ENCODE measurements at places on chromosomes 12 and 14.

GRCh38 chr14:56334458-56334857, 216.2 kb downstream of the PELI2 start:
- no peak for DNase-seq

GRCh38 chr12:50052964-50053363, 4.4 kb upstream of the ASIC1 start:
- no peak for DNase-seq

DNA sequence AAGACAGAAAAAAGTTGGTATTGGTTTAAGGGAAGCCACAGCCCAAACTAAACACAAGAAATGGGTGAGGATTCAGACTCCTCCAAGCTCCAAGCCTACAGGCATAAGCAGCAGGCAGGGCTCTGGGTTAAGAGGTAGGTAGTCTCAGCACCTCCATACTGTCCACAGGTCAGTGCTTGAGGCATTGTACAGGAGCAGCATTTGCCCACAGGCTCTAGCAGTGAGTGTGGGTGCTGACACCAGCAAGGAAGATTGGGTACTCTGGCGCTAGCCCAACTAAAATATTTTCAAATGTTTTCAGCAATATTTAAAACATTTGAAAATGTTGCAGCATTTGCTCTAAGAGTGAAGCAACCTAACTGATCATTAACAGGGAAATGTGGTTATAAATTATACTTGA, 33.1 kb downstream of the FERMT2 start:
- no peak for DNase-seq

DNA sequence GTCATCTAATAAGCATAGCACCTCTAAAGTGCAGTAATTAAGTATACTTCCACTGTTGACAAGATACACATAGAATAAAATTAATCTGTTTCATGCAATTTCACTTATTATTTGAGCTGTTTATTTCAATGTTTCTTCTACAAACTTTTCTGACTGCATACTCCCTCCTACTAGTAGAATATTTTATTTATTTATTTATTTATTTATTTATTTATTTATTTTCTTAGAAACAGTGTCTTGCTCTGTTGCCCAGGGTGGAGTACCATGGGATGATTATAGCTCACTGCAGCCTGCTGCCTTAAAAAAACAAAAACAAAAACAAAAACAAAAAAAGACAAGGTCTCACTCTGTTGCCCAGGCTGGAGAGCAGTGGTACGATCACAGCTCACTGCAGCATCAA, 68.4 kb upstream of the KITLG start:
- DNase-seq, result no peak

DNA sequence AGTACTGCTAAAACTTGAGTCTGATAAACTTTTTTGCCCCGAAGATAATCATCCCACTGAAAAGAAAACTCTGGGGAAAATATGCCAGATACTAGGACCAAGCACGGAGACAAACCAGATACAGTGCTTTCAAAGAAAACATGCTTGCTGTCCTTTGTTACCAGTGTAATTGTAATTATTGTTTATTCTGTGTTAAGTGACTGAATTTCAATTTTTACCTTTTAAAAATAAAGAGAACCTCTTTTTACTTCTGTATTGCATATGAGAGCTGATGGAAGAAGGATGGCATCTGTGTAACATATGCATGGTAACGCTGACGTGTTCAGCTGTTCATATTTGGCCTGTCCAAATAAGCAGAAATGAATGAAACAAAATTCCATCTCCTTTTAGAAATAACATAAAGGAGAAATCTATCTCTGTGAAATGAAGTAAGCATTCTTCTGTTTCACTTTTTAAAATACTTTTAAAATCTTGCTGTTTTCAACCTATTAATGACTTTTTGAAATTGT, 22.5 kb downstream of the SLC35E3 start:
- DNase-seq, result no peak

- DNase-seq, result no peak
These were observed 582.3 kb downstream of the KCNH5 start for GRCh38 chr14:62462988-62463387.

DNA sequence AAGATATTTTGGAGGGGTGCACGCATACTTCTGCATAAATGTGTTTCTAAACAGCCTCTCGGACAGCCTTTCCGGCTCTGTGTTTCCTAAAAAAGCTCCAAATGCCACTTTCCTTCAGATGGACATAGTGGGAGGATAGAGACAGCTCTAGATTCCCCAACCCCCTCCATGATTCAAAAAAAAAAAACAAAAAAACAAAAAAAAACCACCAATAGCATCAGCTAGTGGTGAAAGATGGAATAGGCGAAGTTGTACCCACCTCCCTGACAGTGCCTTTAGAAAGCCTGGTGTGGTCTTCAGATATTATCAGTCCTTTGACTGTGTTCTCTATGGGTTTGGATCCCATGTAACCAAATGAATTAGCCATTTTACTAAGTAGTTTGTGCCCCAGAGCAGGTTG, 94.1 kb downstream of the PHETA1 start:
- no peak for DNase-seq

GRCh38 chr12:68479896-68480291, 130.8 kb upstream of the RAP1B start:
- DNase-seq, result no peak

- DNase-seq, result no peak
These were observed 290.2 kb downstream of the PRKD1 start for GRCh38 chr14:29637411-29637810.

GRCh38 chr12:132765361-132765760, 3.7 kb upstream of the ANKLE2 start:
- DNase-seq, result no peak

GRCh38 chr14:34713681-34714319, 593 bp downstream of the CFL2 start:
- DNase-seq, result no peak

DNA sequence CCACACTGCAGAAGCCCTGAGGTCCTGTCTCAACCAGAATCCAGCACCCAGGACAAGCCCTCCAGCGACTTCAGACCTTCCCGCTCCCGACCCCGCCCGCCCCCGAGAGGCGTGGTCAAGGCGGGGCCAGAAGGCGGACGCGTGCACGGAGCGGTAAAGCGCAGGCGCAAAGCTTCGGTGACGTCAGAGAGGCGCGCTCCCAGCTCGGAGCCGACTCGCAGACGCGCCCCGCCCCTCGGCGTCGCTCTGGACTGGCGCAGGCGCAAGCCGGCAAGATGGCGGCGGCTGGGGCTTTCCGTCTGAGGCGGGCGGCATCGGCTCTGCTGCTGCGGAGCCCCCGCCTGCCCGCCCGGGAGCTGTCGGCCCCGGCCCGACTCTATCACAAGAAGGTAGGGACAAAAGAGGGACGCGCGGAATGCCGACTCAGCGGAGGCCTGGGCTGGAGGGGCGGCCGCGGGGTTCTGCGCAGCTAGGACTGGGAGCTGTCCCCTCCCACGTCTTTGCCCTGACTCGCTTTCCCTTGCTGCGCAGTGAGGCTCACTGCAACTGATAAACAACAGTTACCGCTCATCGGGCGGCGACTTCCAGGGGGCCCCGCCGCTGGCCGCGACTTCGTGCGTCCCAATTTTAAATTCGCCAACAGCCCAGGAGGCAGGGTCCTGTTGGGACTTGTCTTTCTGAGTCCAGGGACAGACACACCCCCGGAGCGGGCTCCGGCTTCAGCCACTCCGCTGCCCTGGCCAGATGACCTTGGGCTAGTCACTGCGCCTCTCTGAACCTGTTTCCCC, at the start of gene ISCU:
ISCU (plus strand) TSS at position 249 of the 788 bp plus-strand sequence; CDS start at position 276, 27 bp downstream.
- DNase-seq, result peak; percentile 99

GRCh38 chr12:51527966-51528365, 63.1 kb upstream of the SCN8A start:
- no peak for DNase-seq

DNA sequence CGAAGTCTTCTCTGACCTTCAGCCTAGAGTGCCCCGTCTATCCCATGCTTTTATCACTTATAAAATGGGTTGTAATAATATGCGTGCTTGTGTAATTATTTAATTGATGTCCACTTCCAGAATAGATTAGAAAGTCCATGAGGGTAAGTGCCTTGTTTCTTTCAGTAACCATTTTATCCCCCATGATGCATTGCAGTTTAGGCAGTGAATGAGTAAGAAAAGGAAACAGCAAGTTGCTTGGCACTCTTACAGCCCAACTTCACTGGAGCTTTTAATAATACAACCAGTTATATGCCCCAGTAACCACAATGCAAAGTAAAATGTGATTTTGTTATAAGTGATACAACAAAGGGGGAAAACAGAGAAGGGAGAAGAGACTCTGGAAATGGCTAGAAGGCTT, 287.3 kb downstream of the MED13L start:
- DNase-seq, result no peak

DNA sequence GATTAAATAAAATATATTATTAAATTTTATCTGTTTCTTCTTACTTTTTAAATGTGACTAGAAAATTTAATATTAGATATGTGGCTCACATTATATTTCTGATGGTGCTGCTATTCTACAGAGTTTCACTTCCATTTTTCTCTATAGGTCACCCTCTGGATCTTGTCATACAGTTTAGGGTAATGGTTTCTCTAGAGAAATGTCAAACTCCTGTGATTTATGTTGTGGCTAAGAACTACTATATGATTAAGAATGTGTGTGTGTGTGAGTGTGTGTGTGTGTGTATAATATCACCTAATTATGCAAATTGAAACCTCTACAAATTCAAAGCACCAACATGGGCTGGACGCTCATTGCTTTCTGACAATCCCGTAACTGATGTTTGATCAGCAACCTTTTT, 325.9 kb downstream of the ADAMTS20 start:
- DNase-seq, result no peak

DNA sequence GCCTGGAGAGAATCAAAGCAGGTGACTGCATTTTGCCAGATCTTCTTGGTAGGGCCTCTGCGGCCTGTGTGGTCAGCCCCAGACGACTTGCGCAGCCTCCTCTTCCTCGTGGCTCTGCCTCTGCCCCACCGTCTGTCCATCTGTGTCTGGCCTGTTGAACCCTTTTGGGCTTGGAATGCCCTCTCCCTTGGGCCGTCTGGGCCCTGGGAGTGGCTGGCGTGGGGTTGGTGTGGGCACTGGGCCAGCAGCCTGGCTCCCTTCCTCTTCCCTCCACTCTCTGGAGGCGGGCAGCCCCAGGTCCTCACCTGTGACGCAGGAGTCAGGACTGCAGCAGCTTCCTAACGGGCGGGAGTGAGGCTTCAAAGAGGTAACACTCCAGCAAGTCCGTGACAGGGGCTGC, 9.7 kb upstream of the CCDC197 start:
- no peak for DNase-seq
